ENCODE measurements at places on chromosomes 11 and 22. TPM values are rescaled to one million over a fixed set of nuclear protein-coding genes. Genes with fewer than 3 reads are reported as not detected.

Gene RTN4R
- 6.1 TPM for total RNA-seq

DNA sequence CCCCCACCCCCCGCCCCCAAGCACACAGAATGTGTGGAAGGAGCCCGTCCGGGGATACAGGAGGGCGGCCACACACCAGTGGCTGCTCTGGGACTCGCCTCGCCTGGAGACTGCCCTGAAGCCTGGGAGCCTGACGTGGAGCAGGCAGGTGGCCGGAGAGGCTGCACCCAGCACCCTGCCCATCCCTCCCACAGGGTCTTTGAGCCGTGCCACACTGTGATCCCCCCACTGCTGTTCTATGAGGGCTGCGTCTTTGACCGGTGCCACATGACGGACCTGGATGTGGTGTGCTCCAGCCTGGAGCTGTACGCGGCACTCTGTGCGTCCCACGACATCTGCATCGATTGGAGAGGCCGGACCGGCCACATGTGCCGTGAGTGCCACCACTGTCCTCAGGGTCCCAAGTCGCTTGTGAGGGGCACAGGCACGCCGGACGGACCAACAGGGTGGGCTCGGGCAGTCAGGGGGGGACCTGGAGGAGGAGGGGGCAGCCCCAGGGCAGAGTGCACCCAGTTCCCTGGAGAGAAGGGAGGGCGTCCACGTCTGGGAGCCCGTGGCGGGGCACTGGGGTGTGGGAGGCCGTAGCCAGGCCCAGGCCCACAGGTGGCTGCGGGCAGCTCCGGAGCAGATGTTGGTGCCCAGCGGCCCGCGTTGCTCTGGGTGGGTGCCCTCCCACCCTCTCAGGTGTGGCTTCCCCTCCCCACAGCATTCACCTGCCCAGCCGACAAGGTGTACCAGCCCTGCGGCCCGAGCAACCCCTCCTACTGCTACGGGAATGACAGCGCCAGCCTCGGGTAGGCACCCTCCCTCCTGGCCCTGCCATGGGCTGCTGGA is 27.0 kb upstream of the MUC5B start:
- no peak for DNase-seq

Gene SAA2
- total RNA-seq: 14.2 TPM

DNA sequence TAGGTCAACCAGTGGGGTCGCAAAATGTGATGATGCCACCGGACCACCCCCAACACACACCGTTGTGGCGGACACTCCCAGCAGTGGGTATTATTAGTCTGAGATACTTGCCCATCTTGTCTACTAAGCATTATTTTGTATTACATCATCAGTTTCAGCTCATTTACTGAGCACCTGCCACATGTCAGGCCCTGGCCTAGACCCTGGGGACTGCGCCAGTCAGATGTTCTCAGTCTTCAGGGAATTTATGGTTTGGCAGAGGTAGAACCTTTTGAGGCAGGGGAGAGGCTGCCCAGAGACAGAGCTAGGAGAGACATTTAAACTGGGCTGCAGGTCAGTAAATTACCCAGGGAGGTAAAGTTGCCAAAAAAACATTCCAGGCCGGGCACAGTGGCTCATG is 43.1 kb upstream of the GCAT start:
- no peak for DNase-seq

Gene TRAF6
- total RNA-seq: 18.3 TPM

- DNase-seq: no peak
Observed at GRCh38 chr11:44774108-44774507, 47.3 kb downstream of the TSPAN18 start.

DNA sequence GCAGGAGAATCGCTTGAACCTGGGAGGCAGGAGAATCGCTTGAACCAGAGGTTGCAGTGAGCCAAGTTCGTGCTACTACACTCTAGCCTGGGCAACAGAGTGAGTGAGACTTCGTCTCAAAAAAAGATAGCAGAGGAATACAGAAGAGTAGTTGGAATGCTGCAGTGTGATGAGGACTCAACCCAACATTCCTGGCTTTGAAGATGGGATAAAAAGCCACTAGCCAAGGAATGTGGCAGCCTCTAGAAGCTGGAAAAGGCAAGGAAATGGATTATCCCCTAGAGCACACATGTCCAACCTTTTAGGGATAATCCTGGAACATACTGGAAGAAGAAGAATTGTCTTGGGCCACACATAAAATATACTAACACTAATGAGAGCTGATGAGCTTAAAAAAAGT is 13.9 kb downstream of the SLC25A17 start:
- DNase-seq: no peak

Gene TMEM121B
- 0.12 TPM for total RNA-seq

All from colonic mucosa (tissue), 4 donors.